ENCODE measurements at places on chromosomes 2 and 18. TPM values are rescaled to one million over a fixed set of nuclear protein-coding genes. Genes with fewer than 3 reads are reported as not detected.

KIF3C gene
- 10.2 TPM for total RNA-seq

AGXT gene
- total RNA-seq, result not detected

HRH4 gene
- not detected for total RNA-seq

IL1RL1 gene
- 21.9 TPM for total RNA-seq

BUB1 gene
- total RNA-seq, result 49.7 TPM

KLF7 gene
- total RNA-seq, result 22.2 TPM

ZNF396 gene
- total RNA-seq, result not detected

SPATA3 gene
- total RNA-seq, result not detected

PDE1A gene
- total RNA-seq, result 0.10 TPM

SMYD1 gene
- total RNA-seq, result not detected

CYTIP gene
- not detected for total RNA-seq

GCKR gene
- total RNA-seq, result 3.7 TPM

CD8B2 gene
- not detected for total RNA-seq

M1AP gene
- total RNA-seq, result not detected

EPB41L3 gene
- total RNA-seq, result 57.3 TPM

RPRM gene
- not detected for total RNA-seq

Data from mammary microvascular endothelial cell (primary cell).